Cerebellar nuclear complex (tissue), 1 donor: ENCODE measurements at places on chromosomes 3 and 15.

DNA sequence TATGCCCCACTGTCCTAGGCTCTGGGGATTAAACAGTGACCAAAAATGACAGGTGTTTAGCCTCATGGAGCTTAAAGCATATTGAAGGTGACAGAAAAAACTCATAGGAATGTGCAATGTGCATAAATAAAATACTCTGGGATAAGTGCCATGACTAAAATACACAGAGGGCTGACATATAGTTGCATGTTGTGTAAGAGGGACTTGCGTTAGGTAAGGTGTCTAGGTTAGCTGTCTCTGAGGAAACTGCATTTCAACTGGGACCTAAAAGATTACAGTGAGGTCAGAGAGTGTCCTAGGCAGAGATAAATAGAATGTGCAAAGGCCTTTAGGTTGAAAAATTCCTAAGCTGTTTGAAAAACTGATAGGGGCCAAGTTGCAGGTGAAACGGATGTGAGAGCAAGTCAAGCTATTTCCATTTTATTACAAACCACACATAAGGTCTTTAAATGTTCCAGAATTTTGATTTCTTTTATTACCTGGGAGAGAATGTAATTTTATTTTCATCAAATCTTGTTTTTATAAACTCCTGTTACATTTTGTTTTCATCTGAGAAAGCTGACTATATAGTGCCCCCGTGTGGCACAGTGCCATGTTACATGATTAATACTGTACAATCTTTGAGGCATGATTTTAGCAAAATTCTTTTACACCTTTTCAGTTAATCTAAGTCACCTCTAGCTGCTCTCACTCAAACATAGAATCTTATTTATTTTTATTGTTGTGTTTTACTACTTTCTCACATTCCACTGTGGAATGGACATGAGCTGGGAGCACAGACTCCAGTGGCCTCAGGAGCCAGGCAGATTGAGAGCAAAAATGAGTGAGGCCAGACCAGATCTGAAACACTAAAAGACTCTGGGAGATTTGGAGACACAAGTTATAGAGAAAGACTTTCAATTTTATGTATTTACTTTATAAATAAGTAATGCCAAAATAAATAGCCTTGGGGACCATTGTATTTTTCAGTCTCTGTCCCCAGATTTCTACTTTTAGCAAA, 259.6 kb upstream of the ZNF717 start:
- no peak for DNase-seq

GRCh38 chr15:72135719-72136118, 17.5 kb downstream of the SENP8 start:
- no peak for DNase-seq

DNA sequence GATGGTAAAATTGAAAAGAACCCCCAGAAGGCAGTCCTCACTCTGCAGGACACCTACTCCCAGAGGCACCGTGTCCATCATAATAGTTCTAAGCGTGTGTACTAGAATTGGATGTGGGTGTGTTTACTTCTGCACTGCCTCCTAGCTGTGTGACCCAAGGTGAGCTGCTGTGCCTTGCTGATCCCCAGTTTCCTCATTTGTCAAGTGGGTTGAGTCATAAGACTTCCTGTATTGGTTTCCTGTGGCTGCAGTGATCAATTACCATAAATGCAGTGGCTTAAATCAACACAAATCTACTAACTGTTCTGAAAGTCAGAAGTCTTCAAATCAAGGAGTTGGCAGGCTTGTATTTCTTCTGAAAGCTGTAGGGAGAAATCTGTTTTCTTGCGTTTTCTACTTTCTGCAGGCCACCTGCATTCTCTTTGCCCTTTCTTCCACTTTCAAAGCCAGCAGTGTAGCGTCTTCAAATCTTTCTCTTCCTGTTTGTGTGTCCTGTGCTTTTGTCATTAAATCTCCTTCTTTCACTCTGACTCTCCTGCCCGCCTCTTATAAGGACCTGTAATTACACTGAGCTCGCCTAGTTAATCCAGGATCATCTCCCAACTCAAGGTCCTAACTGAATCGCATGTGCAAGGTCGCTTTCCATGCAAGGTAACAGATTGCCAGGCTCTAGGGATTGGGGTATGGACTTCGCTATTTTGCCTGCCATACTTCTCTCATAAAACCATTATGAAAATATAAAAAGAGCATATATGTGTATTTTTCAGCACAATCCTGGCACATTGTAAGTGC, 59.0 kb downstream of the RORA start:
- no peak for DNase-seq

DNA sequence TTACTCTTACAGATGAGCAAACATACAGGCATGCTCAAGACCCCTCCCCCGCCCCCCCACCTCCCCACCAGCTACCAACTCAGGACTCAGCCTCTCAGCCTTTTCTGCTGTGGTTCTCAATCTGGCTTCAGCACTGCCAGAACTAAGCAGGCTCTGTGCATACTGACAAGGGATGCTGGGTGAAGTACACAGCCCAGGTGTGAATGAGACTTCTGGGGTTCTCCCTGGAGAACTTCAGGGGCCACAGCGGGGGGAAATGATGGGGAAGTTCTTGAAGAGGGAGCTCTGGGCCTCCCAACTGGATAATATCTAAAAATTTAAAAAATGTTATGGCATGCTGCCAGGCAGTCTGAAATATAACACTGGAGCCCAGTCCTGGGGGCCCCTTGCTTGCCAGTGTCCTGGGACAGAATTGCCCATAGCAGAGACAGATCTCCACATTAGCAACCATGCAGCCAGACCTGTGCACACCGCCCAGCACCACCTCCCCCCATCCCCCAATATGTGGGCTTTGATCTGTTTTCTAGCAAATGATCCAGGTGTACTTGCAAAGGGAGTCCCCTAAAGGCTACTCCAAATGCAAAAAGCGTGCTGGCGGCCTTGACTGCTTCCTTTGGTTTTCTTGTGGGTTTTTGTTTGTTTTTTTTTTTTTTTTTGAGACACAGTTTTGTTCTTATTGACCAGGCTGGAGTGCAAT, 41.4 kb downstream of the PGPEP1L start:
- no peak for DNase-seq

- DNase-seq, result no peak
These were observed 140.5 kb upstream of the SGO1 start for GRCh38 chr3:20326541-20326940.
